HT-29 (cell line): ENCODE measurements at places on chromosomes 1 and 21. TPM values are rescaled to one million over a fixed set of nuclear protein-coding genes. Genes with fewer than 3 reads are reported as not detected.

The HEYL gene
- 0.05 and 0.16 TPM in 2 replicates for total RNA-seq

The PTGER3 gene
- total RNA-seq: not detected in 2 replicates

The LIPI gene
- not detected in 2 replicates for total RNA-seq

The GBP4 gene
- total RNA-seq: 0.23 and 0.47 TPM in 2 replicates

The MATN1 gene
- not detected in 2 replicates for total RNA-seq

The OLIG2 gene
- total RNA-seq: not detected in 2 replicates

The MX2 gene
- total RNA-seq: 1.9 and 3.4 TPM in 2 replicates

The AMY2A gene
- total RNA-seq: not detected in 2 replicates

The CD53 gene
- total RNA-seq: not detected in 2 replicates

The CDC42SE1 gene
- 35.2 and 35.7 TPM in 2 replicates for total RNA-seq

The GPR153 gene
- total RNA-seq: 4.1 and 4.8 TPM in 2 replicates

The TAL1 gene
- not detected in 2 replicates for total RNA-seq
